ENCODE measurements at places on chromosomes 13 and 19.

DNA sequence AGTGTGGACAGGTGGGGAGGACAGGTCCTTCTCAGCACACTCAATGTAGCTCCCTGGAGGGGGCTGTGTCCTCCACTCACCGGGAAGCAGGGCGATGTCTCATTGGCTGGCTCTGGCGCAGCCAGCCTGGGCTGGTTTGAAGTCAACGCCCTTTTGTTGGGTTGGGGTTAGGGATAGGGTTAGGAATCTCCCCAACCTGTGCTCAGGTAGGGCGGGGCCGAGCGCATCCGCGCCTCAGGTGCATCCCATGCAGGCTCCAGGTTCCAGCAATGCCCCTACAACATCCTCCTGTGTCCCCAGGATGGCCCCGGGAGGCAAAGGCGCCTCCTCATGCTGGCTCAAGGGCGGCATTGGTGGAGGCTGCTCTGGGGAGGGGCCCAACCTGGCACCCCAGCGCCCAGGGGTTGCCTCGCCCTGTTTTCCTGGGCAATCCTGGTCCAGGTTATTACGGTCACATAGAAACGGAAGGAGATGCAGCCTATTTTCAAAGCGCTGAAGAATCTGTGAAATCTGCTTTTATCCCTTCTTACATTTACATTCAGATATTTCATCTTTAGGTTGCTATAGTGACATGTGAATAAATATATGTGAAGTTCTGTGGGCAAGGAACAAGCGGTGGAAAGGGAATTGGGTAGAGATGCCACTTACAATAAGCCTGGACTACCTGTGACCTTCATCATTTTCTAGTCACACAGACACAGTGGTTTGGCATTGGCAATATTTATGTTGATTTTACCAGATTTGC lies 74.3 kb downstream of the TM9SF2 start:
- no peak for DNase-seq

DNA sequence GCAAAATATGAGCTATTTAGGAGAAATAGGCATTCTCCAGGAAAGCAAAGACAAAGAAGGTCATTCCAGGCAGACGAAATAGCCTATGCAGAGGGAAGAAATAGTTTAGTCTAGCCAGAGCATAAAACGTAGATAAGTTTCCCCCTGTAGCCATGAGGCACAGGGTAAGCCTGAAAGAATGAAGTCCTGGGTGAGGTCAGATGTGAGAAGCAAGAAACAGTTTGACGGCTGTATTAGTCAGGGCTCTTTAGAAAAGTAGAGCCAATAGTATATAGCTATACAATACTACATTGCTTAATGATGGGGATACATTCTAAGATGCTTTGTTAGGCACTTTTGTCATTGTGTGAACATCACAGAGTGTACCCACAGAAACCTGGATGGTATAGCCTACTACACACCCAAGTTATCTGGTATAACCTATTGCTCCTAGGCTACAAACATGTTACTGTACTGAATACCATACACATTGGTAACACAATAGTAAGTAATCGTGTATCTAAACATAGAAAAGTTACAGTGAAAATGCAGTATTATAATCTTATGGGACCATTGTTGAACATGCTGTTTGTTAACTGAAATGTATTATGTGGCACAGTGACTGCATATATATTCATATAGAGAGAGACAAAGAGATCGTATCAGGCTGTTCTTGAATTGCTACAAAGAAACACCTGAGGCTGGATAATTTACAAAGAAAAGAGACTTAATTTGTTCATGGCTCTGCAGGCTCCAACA lies 59.3 kb upstream of the WDFY2 start:
- no peak for DNase-seq

- DNase-seq = no peak
Measured at GRCh38 chr19:39969681-39970424, 1.1 kb upstream of the PSMC4 start.

DNA sequence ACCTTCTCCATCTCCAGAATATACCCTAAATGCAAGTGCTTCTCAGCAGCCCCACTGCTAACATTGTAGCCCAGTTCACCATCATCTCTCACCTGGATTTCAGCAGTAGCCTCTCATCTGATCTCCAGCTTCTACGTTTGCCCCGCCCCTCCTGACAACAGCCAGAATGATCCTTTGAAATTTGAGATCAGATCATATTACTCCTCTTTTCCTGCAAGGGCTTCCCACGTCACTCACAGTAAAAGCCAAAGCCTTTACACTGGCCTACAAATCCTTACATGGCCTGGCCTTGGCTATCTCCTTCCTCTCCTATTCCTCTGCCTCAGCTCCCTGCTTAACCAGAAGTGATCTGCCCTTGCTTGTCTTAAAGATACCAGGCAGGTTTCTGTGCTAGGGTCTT lies 94.3 kb upstream of the NBEA start:
- DNase-seq = no peak

DNA sequence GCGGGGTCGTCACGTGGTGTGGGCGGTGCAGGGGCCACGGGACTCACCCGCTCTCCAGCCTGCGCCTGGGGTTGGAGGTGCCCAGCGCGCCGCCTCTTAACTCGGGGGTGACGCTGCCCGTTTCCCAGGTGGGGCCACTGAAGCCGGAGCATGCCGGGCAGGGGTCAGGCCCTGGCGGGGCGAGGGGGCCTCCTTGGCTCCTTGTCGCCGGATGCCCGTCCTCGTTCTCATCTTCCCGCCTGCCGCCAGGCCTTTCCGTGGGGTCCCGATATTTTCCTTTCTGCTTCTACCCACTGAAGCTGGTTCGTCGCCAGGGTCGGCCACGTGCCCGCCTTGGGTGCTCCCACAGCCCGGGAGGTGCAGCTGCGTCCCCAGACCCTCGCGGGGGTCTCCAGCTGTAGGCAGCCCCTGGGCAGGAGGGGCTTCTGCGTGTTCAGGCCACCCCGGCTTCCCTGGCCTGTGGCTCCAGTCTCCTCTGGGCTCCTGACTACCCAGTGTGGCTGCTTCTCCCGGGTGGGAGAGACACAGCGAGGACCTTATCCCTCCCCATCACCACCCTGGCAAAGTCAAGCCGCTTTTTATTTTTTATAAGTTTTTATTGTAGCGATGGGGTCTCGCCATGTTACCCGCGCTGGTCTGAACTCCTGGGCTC lies 772 bp downstream of the FAM174C start:
- no peak for DNase-seq

DNA sequence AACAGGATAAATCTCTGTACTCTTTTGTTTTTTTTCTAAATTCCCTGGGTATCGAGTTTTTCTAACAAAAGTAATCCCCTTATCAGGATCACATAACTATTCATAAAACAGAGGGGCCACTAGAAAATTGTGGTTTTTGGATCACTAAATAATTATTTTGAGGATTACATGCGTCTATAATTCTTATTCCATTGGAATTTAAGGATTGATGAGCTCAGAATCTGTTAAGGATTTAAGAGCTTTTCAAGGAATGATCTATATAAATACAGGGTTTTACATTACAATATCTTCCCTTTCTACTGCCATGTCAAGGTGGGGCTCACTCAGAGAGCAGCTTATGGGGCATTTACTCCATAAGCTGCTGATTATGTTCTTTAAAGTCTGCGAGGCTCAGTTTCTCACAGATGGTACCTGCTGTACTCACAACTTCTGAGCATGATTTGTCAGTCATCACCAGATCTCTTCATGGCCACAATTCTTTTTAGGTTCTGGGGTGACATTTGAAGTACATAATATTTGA lies 449.8 kb downstream of the PCDH17 start:
- no peak for DNase-seq

- peak; percentile 36 for DNase-seq
Measured at GRCh38 chr13:112066624-112067004, 335 bp upstream of the SOX1 start.

GRCh38 chr19:49773663-49774350 lies 7.0 kb downstream of the AP2A1 start:
- no peak for DNase-seq

DNA sequence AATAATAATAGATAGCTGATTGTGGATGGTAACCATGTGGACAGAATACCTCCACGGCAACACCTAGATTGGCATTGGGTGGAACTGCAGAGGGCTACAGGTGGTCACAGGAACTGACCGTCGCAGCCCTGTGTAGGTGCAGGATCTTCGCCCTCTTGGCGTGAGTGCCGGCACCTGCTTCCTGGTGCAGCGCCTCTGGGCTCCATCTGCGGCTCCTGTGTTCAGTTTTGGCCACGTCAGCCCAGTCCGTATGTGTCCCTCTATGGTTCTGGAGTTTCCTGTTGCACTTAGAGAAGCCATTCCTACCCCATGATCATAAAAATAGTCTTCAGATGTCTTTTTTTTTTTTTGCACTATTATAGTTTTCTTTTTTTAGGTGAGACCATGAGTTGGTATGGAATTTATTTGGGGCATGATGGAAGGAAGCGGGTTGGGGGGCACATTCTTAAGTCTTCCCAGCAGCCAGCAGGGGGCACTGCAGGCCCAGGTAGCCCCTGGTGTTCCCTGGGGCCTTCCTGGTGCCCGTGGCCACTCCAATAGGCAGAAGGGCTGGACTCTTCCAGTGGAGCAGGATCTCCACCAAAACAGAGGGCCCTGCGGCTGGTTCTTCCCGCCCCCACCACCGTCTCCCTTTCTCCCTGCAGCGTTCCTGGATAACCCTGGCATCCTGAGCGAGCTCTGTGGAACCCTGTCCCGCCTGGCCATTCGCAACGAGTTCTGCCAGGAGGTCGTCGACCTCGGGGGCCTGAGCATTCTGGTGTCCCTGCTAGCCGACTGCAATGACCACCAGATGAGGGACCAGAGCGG lies 10.1 kb upstream of the SLC25A42 start:
- DNase-seq = peak; percentile 35

- no peak for DNase-seq
Measured at GRCh38 chr13:90420683-90421082, 926.8 kb upstream of the MIR17HG start.

- no peak for DNase-seq
Measured at GRCh38 chr13:49953560-49953959, 17.4 kb upstream of the SPRYD7 start.

DNA sequence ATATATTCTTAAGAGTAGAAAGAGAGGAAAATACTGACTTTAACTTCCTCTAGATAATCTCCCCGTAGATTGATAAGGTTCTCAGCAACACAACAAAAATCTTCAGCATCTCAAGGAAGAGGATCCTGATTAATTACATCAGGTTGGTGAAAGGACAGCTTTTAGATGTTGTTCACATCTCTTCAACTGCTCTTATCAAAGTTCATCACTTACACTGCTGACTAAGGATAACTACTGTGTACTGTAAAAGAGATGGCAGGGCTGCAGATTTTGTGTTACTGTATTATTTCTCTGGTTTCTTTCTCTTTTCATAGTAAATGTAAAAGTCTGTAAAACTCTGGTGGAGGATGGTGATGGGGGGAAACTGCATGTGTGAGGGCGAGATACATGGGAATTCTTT lies 133.7 kb downstream of the PCDH9 start:
- DNase-seq = no peak

GRCh38 chr13:83498481-83499190 lies 383.6 kb downstream of the SLITRK1 start:
- DNase-seq = no peak

DNA sequence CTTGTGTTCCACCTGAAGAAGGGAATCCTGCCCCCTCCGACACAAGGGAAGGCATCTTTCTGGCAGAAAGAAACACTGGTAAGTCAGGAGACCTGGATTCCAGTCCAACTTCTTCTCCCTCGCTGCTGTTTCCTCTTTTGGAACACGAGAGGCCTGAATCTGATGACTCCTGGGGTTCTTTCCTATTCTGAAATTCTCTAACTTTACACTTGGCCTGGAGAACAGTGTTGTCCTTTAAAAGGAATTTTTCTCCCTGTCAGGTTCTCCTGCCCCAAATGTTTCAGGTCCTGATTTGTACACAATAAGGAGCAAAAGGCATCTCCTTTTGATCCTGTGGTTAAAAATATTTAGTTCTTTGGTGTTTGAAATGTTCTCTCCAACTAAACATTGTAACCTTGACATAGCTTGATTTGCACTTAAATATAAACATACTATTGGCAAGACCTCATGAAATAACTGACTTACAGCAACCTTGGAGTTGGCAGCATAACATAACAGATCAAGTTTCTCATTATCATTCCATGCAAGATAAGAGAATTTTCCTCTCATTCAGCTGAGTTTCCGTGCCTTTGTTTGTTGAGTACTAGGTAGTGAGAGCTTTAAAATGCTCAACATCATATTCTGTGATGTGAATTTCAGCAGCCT lies 244.8 kb downstream of the COG6 start:
- DNase-seq = no peak

DNA sequence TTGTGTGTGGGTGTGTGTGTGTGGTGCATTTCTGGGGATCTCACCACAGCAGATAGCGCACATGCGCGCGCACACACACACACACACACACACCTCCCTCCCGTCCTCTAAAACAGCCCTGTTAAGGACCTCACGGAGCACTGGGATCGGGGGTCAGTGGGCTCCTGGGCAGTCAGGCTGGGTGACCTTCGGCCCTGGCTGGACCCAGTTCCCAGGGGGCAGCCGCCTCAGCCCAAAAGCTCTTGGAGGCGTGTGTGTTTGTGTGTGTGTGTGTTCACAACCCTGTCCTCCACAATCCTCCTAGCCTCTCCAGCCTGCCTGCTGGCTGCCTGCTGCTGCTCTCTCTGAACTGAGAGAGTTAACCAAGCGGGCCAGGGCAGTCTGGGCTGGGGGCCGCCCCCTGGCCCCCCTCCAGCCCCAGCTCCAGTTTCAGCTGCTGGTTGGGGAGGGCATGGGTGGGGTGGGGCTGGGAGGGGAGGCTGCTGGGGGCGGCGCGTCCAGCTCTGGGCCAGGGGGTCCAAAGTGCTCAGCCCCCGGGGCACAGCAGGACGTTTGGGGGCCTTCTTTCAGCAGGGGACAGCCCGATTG lies at the start of gene FXYD1:
Gene FXYD1, plus strand, starts transcription at position 520 of the 588 bp plus-strand sequence. CDS start 1,256 bp downstream, outside the sequence.
- DNase-seq = no peak

DNA sequence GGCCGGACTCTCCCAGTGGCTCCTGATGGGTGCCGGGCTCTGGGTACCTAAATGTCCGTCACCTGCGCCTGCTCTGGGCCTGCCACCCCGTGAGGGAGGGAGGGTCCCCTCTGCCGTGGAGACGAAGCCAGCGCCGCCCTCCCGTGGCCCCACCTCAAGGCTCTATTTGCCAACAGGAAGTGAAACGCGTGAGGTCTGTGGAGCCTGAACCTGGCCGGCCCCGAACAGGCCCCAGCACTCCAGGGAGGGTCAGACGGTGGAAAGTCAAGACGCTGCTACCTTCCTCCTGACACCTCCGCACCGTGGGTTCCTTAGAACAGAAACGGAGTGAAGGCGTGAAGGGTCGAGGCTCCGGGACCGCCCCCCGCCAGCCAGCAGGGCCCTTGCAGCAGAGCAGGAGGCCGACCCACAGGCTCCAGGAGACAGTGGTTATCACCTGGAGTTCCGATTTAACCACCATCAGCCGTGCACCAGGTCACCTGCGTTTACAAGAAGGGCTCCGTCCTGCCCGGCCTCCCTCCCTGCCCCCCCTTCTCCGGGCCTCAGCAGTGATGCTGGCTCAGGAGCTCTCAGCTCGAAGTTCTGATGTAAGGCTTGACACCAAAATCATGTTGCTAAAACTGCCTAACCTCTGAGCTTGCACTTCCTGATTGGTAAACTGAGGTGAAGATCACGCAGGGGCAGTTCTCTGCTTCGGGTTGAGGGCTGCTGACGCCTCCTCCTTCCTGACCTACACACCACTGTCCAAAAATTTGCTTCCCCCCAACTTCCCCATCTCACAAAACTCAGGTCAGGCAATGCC lies 50.9 kb upstream of the C13orf46 start:
- no peak for DNase-seq

- no peak for DNase-seq
Measured at GRCh38 chr13:59801107-59801880, 362.4 kb downstream of the DIAPH3 start.

GRCh38 chr13:79628463-79628862 lies 147.5 kb downstream of the NDFIP2 start:
- no peak for DNase-seq

GRCh38 chr13:35879111-35879510 lies 252.1 kb downstream of the DCLK1 start:
- DNase-seq = no peak

GRCh38 chr19:45674946-45675345 lies 6.9 kb downstream of the GIPR start:
- no peak for DNase-seq

Data from activated T-helper 1 cell treated with anti-CD3 and anti-CD28 coated beads, Interleukin-2, amount 50 U/mL, for 16 hours (primary cell).